ENCODE measurements at places on chromosomes 7 and 10. TPM values are rescaled to one million over a fixed set of nuclear protein-coding genes. Genes with fewer than 3 reads are reported as not detected.
A peak's percentile ranks its signal among the peaks of the same experiment; 100 is the strongest.

GRID2IP gene
- total RNA-seq: 0.20 TPM

AKR1C3 gene
- 249 TPM for total RNA-seq

NSUN5 gene
- 7.1 TPM for total RNA-seq

- H3K4me3 ChIP-seq: peak overlapping the region; percentile 92
- no peak for DNase-seq
- H3K27ac ChIP-seq: peak overlapping the region; percentile 91
- no peaks in the 10 kb centered on the region for H3K27me3 ChIP-seq
- H3K36me3 ChIP-seq: no peaks in the 10 kb centered on the region
These were observed 580 bp downstream of the MRPS16 start for GRCh38 chr10:73251683-73252444.

GRCh38 chr7:75534727-75535307 is 42.7 kb downstream of the SPDYE5 start:
- DNase-seq: no peak
- no peaks in the 10 kb centered on the region for H3K4me1 ChIP-seq
- H3K27me3 ChIP-seq: no peaks in the 10 kb centered on the region
- H3K36me3 ChIP-seq: peaks cover 9% of the 10 kb centered on the region
- no peak overlapping the region for H3K27ac ChIP-seq
- H3K4me3 ChIP-seq: no peak overlapping the region

- no peaks in the 10 kb centered on the region for H3K36me3 ChIP-seq
- no peaks in the 10 kb centered on the region for H3K27me3 ChIP-seq
- H3K27ac ChIP-seq: no peak overlapping the region
- no peak overlapping the region for H3K4me3 ChIP-seq
- DNase-seq: no peak
These were observed 22.7 kb downstream of the LSMEM1 start for GRCh38 chr7:112503361-112503972.

DNA sequence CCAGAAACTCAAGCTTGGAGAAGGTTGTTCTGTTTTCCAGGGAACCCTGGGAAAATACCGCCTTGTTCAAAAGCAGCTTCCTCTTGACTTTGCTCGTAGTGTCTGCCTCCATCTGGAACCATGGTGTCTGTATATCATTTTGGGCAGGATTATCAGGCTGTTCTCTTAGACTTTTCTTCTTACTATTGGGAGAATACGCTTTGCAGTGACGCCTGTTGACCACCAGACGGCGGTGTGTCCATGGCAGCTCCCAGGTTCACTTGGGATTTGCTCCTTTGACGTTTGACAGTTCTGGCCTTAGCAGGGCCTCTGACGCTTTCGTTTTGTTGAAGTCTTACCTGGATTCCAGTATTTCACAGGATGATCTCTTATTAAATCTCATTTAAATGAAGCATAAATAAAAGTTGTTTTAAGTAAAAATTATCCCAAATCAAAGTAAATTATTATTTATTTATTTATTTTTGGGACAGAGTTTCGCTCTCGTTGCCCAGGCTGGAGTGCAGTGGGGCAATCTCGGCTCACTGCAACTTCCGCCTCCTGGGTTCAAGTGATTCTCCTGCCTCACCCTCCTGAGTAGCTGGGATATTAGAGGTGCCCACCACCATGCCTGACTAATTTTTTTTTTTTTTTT is 41.8 kb upstream of the GJD4 start:
- peaks cover 12% of the 10 kb centered on the region for H3K36me3 ChIP-seq
- H3K27ac ChIP-seq: no peak overlapping the region
- DNase-seq: peak; percentile 60
- no peak overlapping the region for H3K4me3 ChIP-seq

GRCh38 chr10:117775526-117775925 is 233.0 kb downstream of the EMX2 start:
- no peak overlapping the region for H3K4me3 ChIP-seq
- no peak for DNase-seq
- no peaks in the 10 kb centered on the region for H3K4me1 ChIP-seq
- H3K36me3 ChIP-seq: no peaks in the 10 kb centered on the region

DNA sequence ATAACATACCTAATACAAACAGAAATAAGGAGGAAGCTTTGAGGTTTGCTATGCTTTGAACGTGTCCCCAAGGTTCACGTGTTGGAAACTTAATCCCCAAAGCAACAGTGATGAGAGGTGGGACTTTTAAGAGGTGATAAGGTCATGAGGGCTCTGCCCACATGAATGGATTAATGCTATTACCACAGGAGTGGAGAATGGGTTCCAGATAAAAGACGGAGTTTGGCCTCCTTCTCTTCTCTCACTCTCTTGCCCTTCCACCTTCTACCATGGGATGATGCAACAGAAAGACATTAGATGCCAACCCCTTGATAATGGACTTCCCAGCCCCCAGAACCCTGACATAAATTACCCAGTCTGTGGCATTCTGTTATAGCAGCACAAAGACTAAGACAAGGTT is 9.6 kb downstream of the ITGB1 start:
- H3K27me3 ChIP-seq: no peaks in the 10 kb centered on the region
- no peak overlapping the region for H3K27ac ChIP-seq
- H3K4me3 ChIP-seq: no peak overlapping the region
- peaks cover 11% of the 10 kb centered on the region for H3K4me1 ChIP-seq
- H3K36me3 ChIP-seq: no peaks in the 10 kb centered on the region

- peaks cover 51% of the 10 kb centered on the region for H3K27me3 ChIP-seq
- DNase-seq: peak; percentile 77
- peaks cover 25% of the 10 kb centered on the region for H3K4me1 ChIP-seq
- no peaks in the 10 kb centered on the region for H3K36me3 ChIP-seq
- H3K4me3 ChIP-seq: peak overlapping the region; percentile 52
These were observed 781 bp upstream of the GRM8 start for GRCh38 chr7:127253281-127254162.

DNA sequence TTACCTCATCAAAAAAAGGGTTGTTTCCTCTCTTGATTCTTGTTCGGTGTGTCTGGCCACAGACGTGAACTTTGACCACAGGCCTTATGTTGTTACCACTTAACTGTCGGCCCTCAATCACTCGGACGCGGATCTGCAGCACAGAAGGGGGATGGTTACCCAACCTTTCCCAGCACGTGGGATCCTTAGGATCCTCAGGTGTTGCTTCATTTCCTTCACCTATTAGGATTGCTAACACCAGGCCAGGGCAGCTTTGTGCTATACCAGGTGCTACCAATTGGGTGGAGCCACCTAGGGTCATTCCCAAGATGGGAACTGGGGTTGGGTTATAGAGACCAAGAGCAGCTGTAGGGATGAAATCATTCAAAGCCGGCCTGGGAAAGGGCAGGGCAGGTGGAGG is 73.4 kb downstream of the MYOF start:
- H3K27ac ChIP-seq: no peak overlapping the region
- peaks cover 21% of the 10 kb centered on the region for H3K4me1 ChIP-seq
- H3K4me3 ChIP-seq: no peak overlapping the region

DNA sequence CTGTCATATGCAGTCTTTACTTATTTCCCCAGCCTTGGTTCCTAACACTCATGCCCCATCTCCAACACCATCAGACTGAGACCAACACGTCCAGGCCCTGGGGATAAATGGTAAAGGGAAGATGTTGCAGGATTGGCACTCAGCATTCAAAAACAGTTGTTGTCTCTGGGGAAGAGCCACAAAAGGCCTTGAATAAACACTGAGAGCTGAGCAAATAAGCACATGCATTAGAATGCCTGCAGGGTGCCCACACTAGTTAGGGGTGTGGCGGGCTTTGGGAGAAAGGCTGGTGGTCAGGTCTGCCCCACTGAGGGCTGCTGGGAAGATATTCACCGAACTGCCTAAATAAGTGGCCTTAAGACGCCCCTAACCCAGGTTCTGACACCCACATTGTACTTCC is 391.0 kb downstream of the GFRA1 start:
- no peak overlapping the region for H3K4me3 ChIP-seq
- no peaks in the 10 kb centered on the region for H3K27me3 ChIP-seq
- no peak overlapping the region for H3K27ac ChIP-seq
- no peak for DNase-seq

- peak; percentile 81 for DNase-seq
- no peaks in the 10 kb centered on the region for H3K36me3 ChIP-seq
- peaks cover 21% of the 10 kb centered on the region for H3K4me1 ChIP-seq
- H3K4me3 ChIP-seq: peak overlapping the region; percentile 42
These were observed 128.5 kb downstream of the WDR11 start for GRCh38 chr10:120979435-120980278.

GRCh38 chr10:23016636-23017035 is 78.7 kb upstream of the MSRB2 start:
- H3K27me3 ChIP-seq: peaks cover 6% of the 10 kb centered on the region
- no peak overlapping the region for H3K27ac ChIP-seq
- H3K36me3 ChIP-seq: no peaks in the 10 kb centered on the region
- no peaks in the 10 kb centered on the region for H3K4me1 ChIP-seq

GRCh38 chr7:87188930-87189329 is 30.6 kb downstream of the TMEM243 start:
- no peak overlapping the region for H3K27ac ChIP-seq
- H3K4me1 ChIP-seq: no peaks in the 10 kb centered on the region
- DNase-seq: no peak

DNA sequence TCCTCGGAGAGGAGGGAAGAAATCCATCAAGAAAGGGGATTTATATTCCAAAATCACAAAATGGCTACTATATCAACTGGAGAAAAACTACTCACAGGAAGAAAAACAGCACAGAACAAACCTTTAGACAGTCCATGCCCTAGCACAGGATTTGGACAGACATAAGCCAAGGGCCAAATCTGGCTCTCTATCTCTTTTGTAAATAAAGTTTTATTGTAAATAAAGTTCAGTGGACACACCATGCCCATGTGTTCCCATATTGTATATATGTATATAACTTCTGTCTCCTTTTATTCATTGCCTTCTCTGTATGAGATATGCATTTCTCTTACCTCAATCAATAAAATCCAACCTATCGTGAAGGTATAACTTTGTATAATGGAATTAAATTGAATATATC is 742.8 kb upstream of the LRRTM3 start:
- DNase-seq: no peak
- no peak overlapping the region for H3K27ac ChIP-seq
- no peaks in the 10 kb centered on the region for H3K36me3 ChIP-seq
- H3K27me3 ChIP-seq: no peaks in the 10 kb centered on the region

- no peak overlapping the region for H3K27ac ChIP-seq
- H3K36me3 ChIP-seq: no peaks in the 10 kb centered on the region
- no peak overlapping the region for H3K4me3 ChIP-seq
- no peak for DNase-seq
These were observed 36.3 kb downstream of the SLC25A13 start for GRCh38 chr7:96285579-96285978.

- no peak overlapping the region for H3K4me3 ChIP-seq
- H3K4me1 ChIP-seq: no peaks in the 10 kb centered on the region
- H3K27me3 ChIP-seq: no peaks in the 10 kb centered on the region
- no peak overlapping the region for H3K27ac ChIP-seq
- H3K36me3 ChIP-seq: no peaks in the 10 kb centered on the region
These were observed 25.2 kb downstream of the ARL5B start for GRCh38 chr10:18684416-18684815.

- H3K36me3 ChIP-seq: no peaks in the 10 kb centered on the region
- H3K27me3 ChIP-seq: no peaks in the 10 kb centered on the region
- H3K4me3 ChIP-seq: no peak overlapping the region
- DNase-seq: no peak
- peaks cover 6% of the 10 kb centered on the region for H3K4me1 ChIP-seq
- H3K27ac ChIP-seq: no peak overlapping the region
These were observed 13.8 kb downstream of the ZSCAN21 start for GRCh38 chr7:100063376-100063775.

GRCh38 chr10:32489901-32490300 is 44.0 kb downstream of the CCDC7 start:
- H3K36me3 ChIP-seq: no peaks in the 10 kb centered on the region
- DNase-seq: no peak
- no peak overlapping the region for H3K4me3 ChIP-seq
- no peak overlapping the region for H3K27ac ChIP-seq
- no peaks in the 10 kb centered on the region for H3K4me1 ChIP-seq

DNA sequence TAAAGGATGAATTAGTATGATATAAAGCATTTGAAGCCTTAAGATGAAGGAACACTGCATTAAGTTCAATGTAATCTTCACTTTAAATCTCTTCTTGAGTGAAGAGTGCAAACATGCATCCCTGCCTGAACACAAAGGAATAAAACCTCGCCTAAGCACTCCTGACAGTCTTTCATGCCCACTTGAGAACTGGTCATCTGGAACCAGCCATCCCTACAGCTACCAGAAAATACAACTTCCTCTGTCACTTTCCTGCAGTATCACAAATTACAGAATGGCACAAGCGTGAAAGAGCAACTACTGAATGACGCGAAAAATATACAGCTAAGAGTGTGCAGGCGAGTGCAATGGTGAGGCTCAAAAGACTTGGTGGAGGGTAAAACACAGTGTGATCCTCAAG is 1079.9 kb downstream of the CNTNAP2 start:
- H3K4me3 ChIP-seq: no peak overlapping the region
- H3K27ac ChIP-seq: no peak overlapping the region
- no peak for DNase-seq
- H3K27me3 ChIP-seq: no peaks in the 10 kb centered on the region
- H3K36me3 ChIP-seq: no peaks in the 10 kb centered on the region

DNA sequence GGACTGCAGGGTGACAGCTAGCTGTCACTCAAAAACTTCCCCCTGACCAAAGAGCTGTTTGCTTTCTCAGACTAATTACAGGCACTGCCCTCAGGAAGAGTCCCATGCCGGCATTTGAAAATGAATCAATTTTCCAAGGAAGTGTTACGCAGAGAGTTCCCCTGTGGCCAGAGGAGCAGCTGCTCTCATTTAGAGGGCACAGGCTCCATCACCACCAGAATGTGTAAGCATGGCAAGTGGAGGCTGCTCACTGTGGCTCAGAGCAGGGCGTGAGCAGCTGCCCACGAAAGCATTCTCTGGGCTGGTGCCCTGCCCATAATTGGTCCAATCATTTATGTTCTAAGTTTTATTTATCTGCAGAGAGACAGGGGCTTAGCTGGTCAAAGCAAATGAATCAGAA is 202.2 kb downstream of the RAMP3 start:
- no peak for DNase-seq

DNA sequence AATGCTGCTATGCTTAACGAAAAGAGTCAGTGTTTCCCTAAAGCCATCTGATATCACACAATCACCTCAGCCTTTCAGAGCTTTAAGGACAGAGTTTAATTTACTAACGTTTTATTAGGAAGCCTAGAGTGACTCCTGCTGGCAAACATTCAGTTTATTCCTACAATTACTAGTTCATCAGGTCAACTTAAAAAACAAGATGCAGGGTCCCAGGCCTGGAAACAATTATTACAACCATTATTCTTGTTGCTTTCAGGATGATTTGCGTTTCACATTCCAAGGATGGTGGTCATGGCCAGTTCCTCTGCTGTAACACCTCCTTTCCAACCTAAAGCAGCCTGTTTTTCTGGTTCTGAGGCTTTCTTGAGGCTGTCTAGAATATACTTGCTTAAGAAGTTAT is 1.5 kb upstream of the FAM53B start:
- H3K4me3 ChIP-seq: no peak overlapping the region
- peaks cover 44% of the 10 kb centered on the region for H3K4me1 ChIP-seq
- H3K27me3 ChIP-seq: no peaks in the 10 kb centered on the region
- peak overlapping the region; percentile 94 for H3K27ac ChIP-seq
- no peaks in the 10 kb centered on the region for H3K36me3 ChIP-seq

- H3K27ac ChIP-seq: no peak overlapping the region
- H3K27me3 ChIP-seq: peaks cover 40% of the 10 kb centered on the region
- no peaks in the 10 kb centered on the region for H3K36me3 ChIP-seq
- DNase-seq: no peak
- no peak overlapping the region for H3K4me3 ChIP-seq
- H3K4me1 ChIP-seq: no peaks in the 10 kb centered on the region
These were observed 13.9 kb upstream of the FBXW4 start for GRCh38 chr10:101708870-101709269.

- peak overlapping the region; percentile 86 for H3K27ac ChIP-seq
- no peaks in the 10 kb centered on the region for H3K4me1 ChIP-seq
- H3K27me3 ChIP-seq: no peaks in the 10 kb centered on the region
- H3K4me3 ChIP-seq: peak overlapping the region; percentile 71
These were observed 687 bp downstream of the HELLS start for GRCh38 chr10:94546049-94546900.

All from transverse colon (tissue), 4 donors.